ENCODE measurements at places on chromosomes 12 and 14. TPM values are rescaled to one million over a fixed set of nuclear protein-coding genes. Genes with fewer than 3 reads are reported as not detected.
A peak's percentile ranks its signal among the peaks of the same experiment; 100 is the strongest.

GRCh38 chr12:120012067-120012621, 23.1 kb downstream of the BICDL1 start:
- peak; percentile 78 for DNase-seq

TNFRSF1A gene
- 324 TPM for polyA plus RNA-seq

GRCh38 chr12:30822385-30823155, 67.8 kb upstream of the CAPRIN2 start:
- DNase-seq: peak; percentile 52

DNA sequence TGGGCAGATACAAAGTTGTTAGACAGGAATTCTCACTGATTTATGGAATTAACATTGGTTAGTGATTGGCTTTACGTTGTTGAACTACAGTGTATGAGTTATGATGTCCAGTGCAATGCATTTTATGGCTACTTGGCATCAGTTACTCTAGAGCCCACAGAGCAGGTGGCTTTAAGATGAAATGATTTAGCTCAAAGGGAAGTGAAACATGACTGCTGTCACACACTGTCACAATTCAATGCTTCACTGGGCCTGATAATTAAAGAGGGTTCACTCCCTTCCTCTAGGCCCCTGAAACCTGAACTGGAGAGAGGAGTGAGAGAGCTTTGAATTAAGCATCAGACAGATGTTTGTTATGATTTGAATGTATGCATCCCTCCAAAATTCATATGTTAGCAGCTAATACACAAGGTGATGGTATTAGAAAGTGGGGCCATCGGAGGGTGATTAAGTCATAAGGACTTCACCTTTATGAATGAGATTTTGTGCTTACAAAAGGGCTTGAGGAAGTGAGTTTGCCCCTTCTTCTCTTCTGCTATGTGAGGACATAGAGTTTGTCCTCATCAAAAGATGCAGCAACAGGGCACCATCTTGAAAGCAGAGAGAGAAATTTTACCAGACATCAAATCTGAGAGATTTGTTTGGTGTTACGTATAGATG, 175.8 kb upstream of the GRIN2B start:
- DNase-seq: no peak

- DNase-seq: peak; percentile 53
Measured at GRCh38 chr12:80837342-80837978, 100.3 kb downstream of the LIN7A start.

RASSF9 gene
- 0.91 TPM for polyA plus RNA-seq
